ENCODE measurements at places on chromosomes 4 and X.

DNA sequence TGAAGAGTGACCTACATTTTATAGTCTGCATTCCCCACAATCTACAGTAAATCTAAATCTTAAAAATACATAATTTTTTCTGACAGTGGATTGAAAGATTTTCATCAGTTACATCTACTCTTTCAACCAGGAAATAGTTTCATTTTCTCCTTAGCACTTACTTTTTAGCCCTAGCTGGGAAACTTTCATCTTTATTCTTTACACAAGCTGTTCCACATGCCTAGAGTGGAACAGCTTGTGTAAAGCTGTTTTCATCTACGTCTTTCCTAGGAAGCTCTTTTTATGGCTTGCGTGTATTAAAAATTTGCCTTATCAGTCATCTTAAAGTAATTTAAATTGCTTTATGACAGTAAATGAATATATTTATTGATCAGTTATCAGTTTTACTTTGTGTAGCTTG is 40.5 kb downstream of the RBPJ start:
- DNase-seq, result no peak

DNA sequence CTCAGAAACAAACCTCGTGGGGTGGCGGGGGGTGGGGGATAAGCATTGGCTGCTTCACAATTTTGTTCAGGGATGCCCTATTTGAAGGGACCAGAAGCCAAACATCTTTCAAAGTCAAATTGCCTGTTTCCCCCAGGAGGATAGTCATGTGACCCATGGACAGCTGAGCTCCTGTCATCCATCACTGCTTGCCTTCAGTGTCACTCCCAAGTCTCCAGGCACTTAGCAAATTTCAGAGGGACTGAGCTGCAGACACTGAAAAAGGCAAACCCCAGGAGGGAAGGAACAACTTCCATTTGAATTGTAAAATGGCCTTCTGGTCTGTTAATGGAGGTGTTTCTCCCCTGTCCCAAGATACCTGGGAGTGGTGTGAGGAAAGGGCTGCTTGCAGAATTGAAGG is 73.4 kb downstream of the FRMPD3 start:
- DNase-seq, result no peak

GRCh38 chr4:185219551-185220344 is 10.3 kb downstream of the SNX25 start:
- DNase-seq, result no peak

DNA sequence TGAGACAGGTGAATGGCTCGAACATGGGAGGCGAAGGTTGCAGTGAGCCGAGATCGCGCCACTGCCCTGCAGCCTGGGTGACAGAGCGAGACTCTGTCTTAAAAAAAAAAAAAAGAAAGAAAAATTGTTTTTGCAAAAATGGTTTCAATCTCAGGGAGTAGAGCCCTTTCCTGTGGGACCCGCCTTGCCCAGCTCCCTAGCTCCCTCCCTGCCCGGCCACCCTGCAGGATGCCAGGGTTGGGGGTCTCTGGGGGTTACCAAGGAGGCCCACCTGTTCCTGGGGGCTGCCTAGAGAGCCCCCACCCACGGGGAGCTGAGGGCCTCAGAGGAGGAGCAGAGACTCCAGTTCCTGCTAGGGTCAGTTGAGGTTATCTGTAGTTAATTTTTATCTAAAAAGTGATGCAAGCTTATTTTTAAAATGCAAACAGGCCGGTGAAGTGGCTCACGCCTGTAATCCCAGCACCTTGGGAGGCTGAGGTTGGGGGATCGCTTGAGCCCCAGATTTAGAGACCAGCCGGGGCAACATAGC is 18.7 kb upstream of the PLCXD1 start:
- no peak for DNase-seq

DNA sequence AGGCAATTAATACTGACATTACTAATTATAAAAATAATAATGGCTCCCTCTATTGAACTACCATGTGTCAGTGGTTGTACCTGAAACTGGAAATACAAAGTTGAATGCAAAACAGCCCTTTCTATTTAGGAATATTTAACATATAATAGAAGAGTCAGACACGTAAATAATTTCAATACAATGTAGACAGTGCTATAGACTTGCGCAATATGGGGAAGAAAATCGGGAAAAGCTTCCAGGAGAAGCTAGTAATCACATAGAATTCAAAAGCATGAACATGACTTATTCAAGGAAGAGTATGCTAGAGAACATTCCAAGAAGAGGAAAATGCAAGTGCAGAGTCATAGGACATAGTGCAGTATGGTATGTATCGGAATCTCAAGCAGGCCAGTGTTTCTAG is 408.9 kb upstream of the FTHL17 start:
- no peak for DNase-seq

- DNase-seq, result peak; percentile 80
Observed at GRCh38 chrX:9708923-9709553, 56.6 kb downstream of the GPR143 start.

- DNase-seq, result no peak
Observed at GRCh38 chrX:43679778-43680177, 23.7 kb downstream of the MAOA start.

Data from activated CD4-positive, alpha-beta T cell treated with anti-CD3 and anti-CD28 coated beads, Interleukin-2, amount 50 U/mL, for 16 hours (primary cell).